ENCODE measurements at places on chromosomes 3 and 15. TPM values are rescaled to one million over a fixed set of nuclear protein-coding genes. Genes with fewer than 3 reads are reported as not detected.
A peak's percentile ranks its signal among the peaks of the same experiment; 100 is the strongest.

P3H2 gene
- total RNA-seq, result 1.0 TPM

GATM gene
- total RNA-seq, result 2.1 TPM

STRIT1 gene
- not detected for total RNA-seq

AQR gene
- total RNA-seq, result 44.8 TPM

MEIS2 gene
- not detected for total RNA-seq

CFAP20DC gene
- total RNA-seq, result 0.18 TPM

CPEB1 gene
- total RNA-seq, result not detected

ISLR2 gene
- not detected for total RNA-seq

ENTPD3 gene
- not detected for total RNA-seq

CYP1A1 gene
- not detected for total RNA-seq

- H3K27me3 ChIP-seq, result no peaks in the 10 kb centered on the region
- no peak for DNase-seq
- no peaks in the 10 kb centered on the region for H3K36me3 ChIP-seq
- no peaks in the 10 kb centered on the region for H3K4me1 ChIP-seq
Observed at GRCh38 chr15:53658827-53659555, 100.5 kb downstream of the WDR72 start.

- no peak for DNase-seq
- H3K36me3 ChIP-seq, result peaks cover 32% of the 10 kb centered on the region
- H3K27ac ChIP-seq, result no peak overlapping the region
- peaks cover 2% of the 10 kb centered on the region for H3K27me3 ChIP-seq
- peaks cover 18% of the 10 kb centered on the region for H3K4me1 ChIP-seq
- peak overlapping the region; percentile 95 for H3K4me3 ChIP-seq
Observed at GRCh38 chr15:79311901-79312553, 1.1 kb downstream of the TMED3 start.

DNA sequence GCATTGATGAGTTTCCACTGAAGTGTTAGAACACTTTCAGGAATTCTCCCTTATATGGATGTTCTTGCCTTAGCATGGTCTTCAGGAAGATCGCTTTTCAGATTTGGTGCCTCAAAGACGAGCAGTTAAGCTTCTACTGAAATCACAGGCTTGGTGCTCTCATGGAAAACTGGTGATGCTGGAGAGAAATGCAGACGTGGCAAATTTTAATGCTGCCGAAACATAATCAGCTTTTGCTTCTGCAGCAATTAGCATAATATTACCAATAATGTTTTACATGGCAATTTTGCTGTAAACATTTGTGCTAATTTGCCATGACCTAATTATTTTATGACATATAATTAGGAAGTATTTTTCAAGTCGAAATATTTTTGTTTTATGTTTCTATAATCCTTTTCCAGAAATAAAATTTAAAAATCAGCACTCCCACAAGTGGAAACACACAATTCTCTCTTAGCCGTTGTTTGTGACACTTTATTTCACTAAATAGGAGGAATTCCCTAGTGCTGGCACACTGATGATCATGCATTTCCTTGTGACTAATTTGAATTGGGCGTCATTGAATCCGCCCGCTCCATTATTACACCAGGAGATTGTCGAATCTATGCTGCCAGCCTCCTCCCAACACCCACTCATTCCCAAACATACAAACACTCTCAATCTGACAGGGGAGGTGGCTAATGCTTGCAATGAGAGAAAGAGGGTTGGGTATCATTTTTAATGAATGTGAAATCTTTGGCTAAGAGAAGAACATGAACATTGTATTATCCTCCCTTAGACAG, 506.8 kb upstream of the PPP2R3A start:
- no peak overlapping the region for H3K4me3 ChIP-seq
- no peaks in the 10 kb centered on the region for H3K27me3 ChIP-seq
- H3K4me1 ChIP-seq, result no peaks in the 10 kb centered on the region
- H3K27ac ChIP-seq, result no peak overlapping the region

DNA sequence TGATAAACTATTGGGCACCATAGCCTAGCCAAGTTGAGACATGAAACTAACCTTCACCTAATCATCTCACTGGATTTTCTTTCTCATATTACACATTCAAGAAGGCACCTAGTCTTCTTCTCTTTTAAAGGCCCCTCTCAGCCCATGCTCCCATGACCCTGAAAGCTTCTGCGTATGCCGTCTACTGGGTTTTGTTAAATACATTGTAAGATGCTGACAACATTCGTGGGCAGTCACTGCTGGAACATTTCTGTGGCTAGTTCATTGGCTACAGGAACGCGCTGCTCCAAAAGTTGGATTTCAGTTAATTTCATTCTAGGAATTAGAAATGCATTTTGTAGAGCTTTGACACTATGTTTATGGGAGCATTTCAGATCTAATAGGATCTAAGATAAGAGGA, 52.3 kb upstream of the CHD2 start:
- H3K36me3 ChIP-seq, result no peaks in the 10 kb centered on the region
- H3K27me3 ChIP-seq, result no peaks in the 10 kb centered on the region
- no peak overlapping the region for H3K4me3 ChIP-seq
- H3K4me1 ChIP-seq, result peaks cover 35% of the 10 kb centered on the region
- H3K27ac ChIP-seq, result no peak overlapping the region

GRCh38 chr15:81633889-81634288, 259.9 kb upstream of the TMC3 start:
- DNase-seq, result no peak
- H3K27me3 ChIP-seq, result peaks cover 2% of the 10 kb centered on the region
- H3K4me3 ChIP-seq, result no peak overlapping the region
- H3K27ac ChIP-seq, result no peak overlapping the region
- H3K4me1 ChIP-seq, result no peaks in the 10 kb centered on the region

DNA sequence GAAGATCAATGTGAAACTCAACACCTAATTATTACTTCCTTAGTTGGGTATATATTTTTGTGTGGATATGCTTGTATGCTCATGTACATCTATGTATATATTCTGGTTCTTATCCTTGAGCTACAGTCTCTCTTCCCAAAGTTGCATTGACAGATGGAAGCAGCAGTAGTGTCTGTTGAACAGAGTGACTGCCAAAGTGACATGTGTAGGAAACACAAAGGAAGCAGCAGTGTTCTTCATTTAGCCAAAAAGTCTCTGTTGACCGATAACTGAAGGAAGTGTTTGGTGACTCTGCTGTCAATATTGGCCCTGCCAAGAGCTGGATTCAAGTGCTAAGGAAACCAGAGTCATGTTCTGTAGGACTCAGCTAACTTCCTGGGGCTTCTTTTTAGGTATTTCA, 123.8 kb downstream of the C3orf70 start:
- H3K27me3 ChIP-seq, result no peaks in the 10 kb centered on the region
- no peak overlapping the region for H3K4me3 ChIP-seq
- H3K27ac ChIP-seq, result no peak overlapping the region

GRCh38 chr3:112965656-112966055, 9.2 kb downstream of the CD200R1 start:
- H3K27ac ChIP-seq, result no peak overlapping the region
- no peaks in the 10 kb centered on the region for H3K4me1 ChIP-seq

GRCh38 chr15:29410338-29410737, 140.7 kb upstream of the NSMCE3 start:
- H3K27ac ChIP-seq, result no peak overlapping the region
- H3K4me1 ChIP-seq, result no peaks in the 10 kb centered on the region
- H3K4me3 ChIP-seq, result no peak overlapping the region
- DNase-seq, result no peak

- H3K27me3 ChIP-seq, result no peaks in the 10 kb centered on the region
- no peak overlapping the region for H3K27ac ChIP-seq
- H3K4me1 ChIP-seq, result peaks cover 11% of the 10 kb centered on the region
- DNase-seq, result no peak
- no peak overlapping the region for H3K4me3 ChIP-seq
Observed at GRCh38 chr3:4069796-4070195, 233.4 kb upstream of the SETMAR start.

DNA sequence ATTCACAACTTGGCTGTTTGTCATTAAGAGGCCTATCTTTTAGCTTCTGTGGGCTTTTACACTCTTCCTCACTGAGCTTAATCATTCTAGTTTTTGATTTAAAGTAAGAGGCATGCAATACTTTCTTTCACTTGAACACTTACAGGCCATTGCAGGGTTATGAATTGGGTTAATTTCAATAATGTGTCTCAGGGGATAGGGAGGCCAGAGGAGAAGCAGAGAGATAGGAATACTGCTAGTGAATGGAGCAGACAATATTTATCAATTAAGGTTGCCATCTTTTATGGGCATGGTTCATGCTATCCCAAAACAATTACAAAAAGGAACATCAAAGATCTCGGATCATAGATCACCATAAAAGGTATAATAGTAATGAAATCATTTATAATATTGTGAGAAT, 189.8 kb downstream of the EPHA3 start:
- DNase-seq, result no peak
- H3K27me3 ChIP-seq, result no peaks in the 10 kb centered on the region
- H3K4me1 ChIP-seq, result no peaks in the 10 kb centered on the region
- H3K36me3 ChIP-seq, result no peaks in the 10 kb centered on the region
- H3K4me3 ChIP-seq, result no peak overlapping the region

Measured in natural killer cell (primary cell).